ENCODE measurements at places on chromosomes 3 and 15.

- DNase-seq = no peak
Measured at GRCh38 chr3:73708956-73709355, 84.2 kb upstream of the PDZRN3 start.

DNA sequence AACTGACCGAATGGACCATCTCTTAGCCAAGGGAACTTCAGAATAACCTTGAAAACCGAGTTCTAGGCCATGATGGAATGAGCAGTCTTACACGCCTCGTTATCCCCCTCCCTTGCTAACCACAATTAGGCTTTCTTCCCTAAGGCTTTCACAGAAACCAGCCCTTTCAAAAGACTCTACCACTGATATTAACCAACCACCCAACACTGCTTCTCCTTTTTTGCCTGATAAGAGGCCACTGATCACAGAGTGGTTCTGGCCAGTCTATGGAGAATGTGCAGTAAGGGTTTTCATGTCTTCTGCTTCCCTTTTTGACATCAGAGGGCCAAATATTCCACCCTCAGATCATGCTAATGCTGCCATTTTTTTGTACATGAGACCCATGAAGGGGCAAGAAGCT is 59.3 kb downstream of the MCF2L2 start:
- no peak for DNase-seq

GRCh38 chr3:143601723-143602484 is 246.4 kb downstream of the SLC9A9 start:
- no peak for DNase-seq

GRCh38 chr3:34066999-34067398 is 268.6 kb downstream of the PDCD6IP start:
- DNase-seq = no peak

DNA sequence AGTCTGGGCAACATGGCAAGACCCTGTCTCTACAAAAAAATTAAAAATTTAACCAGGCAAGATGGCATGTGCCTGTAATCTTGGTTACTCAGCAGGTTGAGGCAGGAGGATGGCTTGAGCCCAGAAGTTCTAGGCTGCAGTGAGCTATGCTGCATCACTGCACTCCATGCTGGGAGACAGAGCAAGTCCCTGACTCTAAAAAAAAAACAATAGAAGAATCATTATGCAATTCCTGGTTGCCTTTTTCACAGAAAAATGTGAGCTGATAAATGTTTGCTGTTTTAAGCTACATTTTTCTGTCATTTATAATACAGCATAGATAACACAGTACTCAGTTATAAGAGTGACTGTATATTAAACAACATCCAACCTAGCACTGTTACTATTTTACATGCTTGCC is 148.8 kb downstream of the SCAPER start:
- DNase-seq = no peak
